Activated gamma-delta T cell treated with Interleukin-2 at 50 U/mL for 16 hours (primary cell): ENCODE measurements at places on chromosomes 16 and 17.

DNA sequence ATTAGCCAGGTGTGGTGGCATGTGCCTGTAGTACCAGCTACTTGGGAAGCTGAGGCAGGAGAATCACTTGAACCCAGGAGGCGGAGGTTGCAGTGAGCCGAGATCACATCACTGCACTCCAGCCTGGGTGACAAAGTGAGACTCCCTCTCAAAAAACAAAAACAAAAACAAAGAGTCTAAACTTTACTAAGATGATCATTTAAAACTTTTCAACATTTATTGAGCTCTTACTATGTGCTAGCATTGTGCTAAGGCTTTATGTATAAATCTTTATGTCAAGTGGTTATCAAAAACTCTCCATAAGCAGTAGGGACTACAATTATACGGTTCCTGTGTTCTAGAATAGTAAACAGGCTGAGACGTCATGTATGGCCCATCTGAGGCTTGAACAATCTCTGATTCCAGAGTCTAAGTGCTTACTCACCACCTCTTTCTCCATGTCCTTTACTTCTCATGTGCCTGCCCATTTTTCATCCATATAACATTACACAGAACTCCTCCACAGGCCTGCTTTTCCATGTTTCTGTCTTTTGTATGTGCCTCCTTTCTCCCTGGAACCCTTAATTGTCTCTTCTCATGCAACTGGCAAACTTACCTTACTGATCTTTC lies 66.7 kb downstream of the NUP88 start:
- no peak for DNase-seq

DNA sequence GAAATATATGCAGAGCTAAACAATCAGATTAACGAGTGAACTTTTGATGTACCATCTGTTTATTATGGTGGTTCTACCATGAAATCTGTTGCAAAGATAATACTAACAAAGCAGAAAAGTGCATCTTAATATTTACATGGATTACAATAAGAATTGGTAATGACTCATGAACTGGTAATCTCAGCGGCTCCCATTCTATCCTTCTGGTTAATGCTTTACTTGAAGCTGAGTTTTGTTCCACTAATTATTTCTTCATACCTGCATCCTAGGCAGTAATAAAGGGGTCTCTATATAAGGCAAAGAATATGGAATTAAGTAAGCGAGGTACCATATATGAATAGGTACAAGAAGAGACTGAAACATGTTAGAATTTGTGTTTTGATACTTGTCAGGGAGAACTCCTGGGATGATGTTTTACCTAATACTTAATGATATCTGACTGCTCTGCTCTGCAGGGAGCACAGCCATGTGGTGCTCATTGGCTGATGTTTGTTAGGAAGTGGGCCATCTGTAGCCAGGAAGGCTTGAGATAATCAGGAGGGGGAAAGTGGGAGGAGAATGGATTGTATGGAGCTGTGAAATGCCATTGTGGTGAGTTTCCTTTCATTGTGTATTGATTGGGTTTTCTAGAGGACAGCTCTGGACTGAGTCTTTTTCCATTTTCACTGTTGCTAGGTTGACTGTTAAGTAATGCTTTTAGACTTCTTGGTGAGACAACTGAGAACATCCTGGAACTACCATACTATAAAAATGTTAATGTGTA lies 52.6 kb downstream of the MAP2K6 start:
- no peak for DNase-seq

DNA sequence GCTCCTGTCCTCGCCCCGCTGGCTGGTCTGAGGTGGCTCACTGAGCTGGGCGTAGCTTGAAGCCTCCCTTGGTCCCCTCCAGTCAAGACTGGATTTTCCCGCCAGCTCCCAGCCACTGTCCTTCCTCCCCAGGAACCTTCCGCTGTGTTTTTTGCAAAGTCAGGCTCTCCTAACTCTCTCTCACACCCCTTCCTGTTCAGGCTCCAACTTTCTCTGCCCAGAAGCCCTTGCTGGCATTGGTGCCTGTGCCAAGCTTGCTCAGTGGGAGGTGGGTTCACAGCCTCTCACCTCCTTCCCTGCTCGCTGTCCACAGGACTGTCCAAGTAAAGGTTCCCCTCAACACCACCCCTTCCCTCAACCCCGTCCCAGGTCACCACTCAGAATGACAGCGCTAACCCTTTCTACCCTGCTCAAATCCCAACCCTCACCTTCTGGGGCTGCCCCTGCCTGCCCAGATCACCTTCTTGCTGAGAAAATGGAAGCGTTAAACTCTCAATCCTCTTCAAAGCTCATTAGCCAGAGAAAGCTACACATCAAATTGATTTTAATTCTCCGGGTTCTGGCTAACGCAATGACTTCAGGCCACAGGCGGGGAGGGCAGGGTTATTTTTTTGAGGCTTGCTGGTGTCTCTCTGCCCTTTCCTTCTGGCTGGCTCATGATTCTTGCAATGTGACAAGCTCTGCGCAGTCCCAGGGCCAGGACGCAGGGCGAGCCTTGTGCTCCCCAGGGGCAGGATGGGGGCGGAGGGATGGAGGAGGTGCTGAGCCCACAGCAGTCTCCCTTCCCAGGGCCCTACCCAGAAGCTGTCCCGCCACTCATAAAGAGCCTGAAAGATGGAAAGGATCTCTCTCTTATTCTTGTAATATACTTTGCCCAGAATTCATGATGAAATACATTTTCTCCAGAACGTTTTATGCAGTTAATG lies 357.2 kb upstream of the TNRC6C start:
- DNase-seq: no peak

DNA sequence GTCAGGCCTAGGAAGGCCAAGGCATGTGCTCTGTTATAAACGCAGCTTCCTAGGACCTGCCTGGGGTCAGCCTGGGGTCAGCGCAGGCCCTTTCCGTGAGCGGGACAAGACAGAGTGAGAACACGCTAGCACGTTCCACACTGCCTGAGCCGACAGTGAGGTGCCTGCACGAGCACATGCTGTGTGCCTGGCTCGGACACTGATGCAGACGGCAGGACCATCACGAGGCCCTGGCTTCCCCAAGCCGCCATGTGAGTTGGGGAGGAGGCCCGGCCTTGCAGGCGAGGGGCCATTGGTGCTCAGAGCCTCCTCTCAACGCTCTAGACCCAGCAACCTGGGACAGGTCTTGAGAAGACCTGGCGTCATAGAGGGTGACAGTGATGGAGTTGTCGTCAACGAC lies 9.1 kb downstream of the TMEM204 start:
- DNase-seq: no peak

DNA sequence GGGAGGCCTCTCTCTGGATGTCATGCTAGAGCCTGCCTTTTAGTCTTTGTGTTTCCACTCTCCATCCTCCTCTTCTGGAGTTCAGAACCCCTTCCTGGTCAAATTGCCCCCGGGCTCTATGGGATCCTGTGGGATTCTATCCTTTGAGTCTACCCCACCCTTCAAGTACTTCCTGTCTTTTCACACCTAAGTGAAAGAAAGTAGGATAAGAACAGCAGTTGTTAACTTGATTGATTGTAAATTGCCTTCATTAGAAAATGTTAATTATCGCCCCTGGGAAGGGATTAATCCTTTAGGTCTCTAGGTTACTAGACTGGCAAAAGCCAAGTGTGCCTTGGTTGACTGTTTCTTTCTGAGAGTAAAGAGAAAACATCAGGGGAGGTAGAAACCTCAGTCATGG lies 30.1 kb downstream of the PRKCB start:
- DNase-seq: no peak

DNA sequence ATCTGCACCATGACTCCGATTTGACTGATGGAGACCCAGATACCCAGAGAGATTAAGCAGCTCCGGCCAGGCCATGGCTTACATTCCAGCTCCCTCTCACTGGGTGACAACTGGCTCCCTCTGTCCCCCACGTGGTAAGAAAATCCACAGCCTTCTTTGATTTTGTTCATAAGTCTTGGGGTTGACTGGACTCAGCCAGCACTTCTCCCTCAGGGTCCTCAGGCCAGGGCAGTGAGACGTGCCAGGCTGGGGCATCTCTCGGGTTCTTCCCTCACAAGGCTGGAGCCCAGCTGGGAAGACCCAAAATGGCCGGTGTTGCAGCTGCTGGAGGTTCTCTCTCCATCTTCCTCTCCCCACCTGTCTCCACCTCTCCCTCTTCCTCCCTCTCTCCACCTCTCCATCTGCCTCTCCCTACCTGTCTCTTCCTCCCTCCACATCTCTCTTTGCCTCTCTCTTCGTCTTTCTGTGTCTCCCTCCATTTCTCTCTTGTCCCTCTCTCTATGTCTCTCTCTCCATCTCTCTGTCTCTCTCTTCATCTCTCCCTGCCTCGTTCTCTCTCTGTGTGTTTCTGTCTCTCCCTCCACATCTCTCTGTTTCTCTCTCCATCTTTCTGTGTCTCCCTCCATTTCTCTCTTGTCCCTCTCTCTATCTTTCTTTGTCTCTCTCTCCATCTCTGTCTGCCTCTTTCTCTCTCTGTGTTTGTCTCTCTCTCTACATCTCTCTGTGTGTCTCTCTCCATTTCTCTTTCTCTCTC lies 105.3 kb downstream of the FOXL1 start:
- no peak for DNase-seq

DNA sequence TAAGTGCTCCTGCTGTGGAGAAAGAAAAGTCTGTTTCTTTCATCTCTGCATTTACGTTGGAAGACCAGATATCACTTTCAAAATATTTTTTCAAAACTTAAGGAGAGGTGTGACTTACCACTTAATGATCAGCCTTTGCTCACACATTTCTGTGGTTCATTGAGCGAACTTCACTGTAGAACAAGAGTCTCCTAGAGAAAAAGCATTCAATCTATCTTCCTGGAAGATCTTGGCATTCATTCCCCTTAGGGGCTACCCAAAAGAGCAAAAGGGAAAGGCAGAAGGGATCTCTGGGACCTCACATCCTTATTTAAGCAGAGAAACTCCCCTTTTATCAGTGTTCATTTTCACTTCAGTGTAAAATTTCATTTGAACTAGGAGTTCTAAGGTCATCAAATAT lies 61.2 kb downstream of the HS3ST3A1 start:
- DNase-seq: no peak

- peak; percentile 5 for DNase-seq
These were observed 286.6 kb upstream of the CCL2 start for GRCh38 chr17:33968350-33969044.

GRCh38 chr16:31874366-31875111 lies 932 bp downstream of the ZNF267 start:
- DNase-seq: peak; percentile 24

- DNase-seq: no peak
These were observed 23.5 kb downstream of the NFE2L1 start for GRCh38 chr17:48071654-48072053.

DNA sequence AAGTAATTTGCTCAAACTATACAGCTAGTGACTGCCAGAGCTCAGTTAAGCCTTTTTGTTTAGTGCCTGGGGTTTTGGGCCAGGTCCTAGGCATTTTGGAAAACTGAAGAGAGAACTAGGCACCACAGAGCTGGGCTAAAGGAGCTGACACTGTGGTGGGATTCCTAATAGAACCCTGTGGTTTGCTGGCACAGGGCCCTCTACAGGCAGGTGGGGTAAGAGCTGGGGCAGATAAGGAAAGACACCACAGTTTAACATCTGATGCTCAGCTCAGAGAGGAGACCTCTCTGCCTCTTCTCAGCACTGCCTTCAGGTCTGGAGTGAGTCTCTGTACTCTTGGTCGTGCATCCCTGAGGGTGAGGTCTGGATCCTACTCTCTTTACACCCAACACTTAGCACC lies 121.2 kb downstream of the SNX11 start:
- DNase-seq: no peak

DNA sequence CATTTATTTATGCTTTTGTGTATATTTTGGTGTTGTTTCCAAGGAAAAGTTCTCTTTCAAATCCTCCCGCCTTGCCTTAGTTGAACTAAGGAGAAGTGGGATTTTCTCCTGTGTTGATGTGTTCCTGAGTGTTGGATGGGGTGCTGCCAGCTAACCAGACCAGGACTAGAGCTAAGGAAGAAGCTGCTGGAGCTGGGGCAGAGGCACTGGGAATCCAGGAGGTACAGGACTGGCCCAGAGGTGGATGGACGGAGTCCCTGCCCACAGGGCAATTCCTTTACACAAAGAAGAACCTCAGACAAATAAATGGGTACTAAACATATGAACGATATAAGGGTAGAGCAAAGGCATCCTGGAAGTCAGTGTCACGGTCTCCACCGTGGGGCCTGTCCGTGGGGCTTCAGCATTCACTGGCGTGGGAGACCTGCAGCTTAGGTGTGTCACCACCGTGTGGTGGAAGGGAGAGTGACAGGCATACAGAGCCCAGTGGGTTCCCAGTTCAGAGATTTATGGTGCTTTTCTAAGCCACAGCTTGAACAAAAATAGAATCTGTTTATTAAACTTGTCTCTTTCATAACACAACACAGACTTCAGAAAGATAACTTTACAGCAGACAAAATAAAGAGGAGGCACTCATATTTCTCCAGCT lies 270.7 kb downstream of the NTN1 start:
- DNase-seq: peak; percentile 7

DNA sequence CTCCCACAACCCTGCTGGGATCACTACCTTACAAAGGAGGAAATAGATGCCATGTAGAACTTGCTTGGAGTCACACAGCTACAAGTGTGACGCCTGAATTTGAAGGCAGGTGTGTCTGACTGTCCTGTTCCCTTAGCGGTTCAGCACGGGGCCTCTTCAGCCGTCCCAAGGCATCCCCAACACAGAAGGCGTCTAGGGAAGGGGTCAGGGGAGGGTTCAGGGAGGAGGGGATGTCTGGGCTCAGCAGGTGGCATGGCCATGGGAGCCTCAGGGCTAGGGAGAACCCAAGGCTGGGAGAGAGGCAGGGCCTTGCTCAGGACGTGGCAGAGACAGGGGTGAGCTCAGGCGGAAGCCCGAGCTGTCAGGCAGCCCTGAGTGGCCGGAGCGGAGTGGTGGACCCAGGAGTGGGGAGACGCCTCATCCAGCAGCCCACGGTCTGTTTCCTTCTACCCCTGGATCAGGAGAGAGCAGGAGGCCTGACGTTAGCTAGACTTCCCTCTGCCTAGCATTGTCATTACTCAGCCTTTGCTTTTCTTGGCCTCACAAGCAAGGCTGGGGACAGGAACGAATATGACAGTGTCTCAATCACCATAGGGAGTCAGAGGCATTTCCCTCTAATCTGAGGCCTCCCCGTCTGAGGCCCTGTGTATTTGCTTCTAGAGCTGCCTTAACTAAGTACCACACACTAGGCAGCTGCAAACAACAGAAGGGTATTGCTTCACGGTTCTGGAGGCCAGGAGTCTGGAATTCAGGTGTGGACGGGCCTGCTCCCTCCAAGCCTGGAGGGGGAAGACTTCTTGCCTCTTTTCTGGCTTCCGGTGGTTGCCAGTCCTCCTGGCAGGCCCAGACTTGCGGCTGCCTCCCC lies 31.3 kb upstream of the ANKRD40CL start:
- no peak for DNase-seq

GRCh38 chr16:23365602-23366240 lies 63.6 kb downstream of the SCNN1B start:
- DNase-seq: no peak

- peak; percentile 68 for DNase-seq
These were observed 86.1 kb downstream of the ZDHHC7 start for GRCh38 chr16:84925092-84925772.

GRCh38 chr17:17035920-17036523 lies 6.2 kb upstream of the MPRIP start:
- DNase-seq: no peak

DNA sequence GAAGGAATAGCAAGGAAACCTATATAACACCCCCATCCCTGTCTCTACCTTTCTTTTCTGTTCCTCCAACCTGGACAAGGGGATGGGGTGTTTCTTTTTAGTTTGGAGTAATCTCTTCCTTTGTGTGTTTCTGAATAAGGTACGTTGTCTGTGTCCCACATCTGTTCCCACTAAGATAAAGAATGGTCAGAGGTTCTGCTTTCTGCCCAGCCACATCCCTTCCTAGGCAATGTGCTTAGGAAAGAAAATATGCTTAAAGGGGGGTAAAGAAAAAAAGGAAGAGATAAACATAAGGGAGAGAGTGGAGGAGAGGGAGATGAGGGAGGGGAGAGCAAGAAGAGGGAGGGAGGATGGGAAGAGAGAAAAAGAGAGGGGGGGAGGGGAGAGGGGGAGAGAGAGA lies 35.1 kb downstream of the SLC6A2 start:
- no peak for DNase-seq
